Activated T-helper 2 cell treated with anti-CD3 and anti-CD28 coated beads, Interferon-gamma antibody, Interleukin-2, Interleukin-4, amounts not matched to agents 10 μg/mL and 5 μg/mL and 100 μg/mL, durations not matched to agents 14 hours and 24 hours and 36 hours (primary cell): ENCODE measurements at places on chromosomes 2 and 18.

DNA sequence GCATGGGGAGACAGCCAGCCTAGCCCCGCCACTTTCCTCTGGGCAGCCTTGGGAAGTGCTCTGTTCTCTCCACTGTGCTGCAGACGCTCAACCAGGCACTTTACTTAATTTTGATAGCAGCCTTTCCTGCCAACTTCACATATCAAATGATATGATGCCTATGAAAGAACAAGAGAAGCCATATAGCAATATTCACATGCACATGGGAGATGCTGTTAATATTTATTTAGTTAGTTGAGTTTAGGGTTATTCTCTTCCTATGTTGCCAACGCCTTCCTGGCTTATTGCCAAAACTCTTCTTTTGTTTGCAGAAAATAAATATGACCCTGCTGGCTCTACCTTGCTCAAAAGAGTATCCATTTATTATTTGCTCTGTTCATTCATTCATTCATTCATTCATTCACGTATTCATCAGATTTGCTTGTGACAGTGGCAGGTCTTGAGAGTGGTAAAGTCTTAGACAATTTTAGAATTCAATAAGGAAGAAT is 99.3 kb downstream of the GATA6 start:
- DNase-seq = no peak

DNA sequence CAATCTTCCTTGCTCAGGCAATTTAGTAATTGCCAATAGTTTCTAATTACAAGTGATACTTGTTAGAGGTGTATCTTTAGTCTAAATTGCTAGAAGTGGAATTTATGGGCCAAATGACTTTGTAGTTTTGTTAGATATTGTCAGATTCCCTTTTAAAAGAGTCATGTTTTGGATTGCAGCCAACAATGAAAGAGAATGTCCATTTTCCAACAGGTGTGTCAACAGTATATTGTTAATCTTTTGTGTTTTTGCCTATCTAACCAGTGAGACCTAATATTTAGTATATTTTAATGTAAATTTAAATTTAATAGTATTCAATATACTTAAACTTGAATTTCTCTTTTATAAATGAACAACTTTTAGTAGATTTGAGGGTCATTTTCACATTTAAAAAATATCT is 259.4 kb upstream of the ETAA1 start:
- DNase-seq = no peak

GRCh38 chr2:861655-862354 is 88.8 kb upstream of the SNTG2 start:
- no peak for DNase-seq

DNA sequence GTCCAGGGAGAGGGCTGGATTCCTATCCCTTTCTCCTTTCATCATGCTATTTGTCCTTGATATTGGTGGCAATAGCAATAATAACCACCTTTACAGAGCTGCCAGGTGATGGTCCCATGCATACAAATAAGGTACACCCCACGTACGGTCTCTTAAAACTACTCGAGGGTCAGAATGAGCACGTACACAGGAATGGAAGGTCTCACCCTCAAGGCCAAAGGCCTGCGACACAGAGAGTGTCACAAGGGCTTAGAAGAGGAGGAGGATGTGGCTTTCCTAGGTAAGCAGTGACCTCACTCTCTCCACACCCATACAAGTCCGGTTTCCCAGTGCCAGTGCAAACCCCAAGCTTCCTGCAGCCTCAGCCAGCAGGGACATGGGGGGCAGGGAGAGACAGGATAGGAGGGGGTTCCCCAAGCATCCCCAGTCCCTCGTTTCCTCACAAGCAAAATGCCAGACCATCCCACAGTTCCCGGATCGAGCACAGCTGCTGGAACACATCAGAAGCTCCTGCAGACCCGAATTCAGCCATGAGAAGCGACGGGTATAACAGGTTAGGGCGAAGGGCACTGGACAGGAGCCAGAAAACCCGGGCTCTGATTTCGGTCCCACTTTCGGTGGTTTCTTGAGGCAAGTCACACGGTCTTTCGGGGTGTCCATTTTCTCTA is 49.2 kb downstream of the PLB1 start:
- DNase-seq = peak; percentile 27

GRCh38 chr2:98580656-98581284 is 27.5 kb downstream of the COA5 start:
- DNase-seq = no peak

DNA sequence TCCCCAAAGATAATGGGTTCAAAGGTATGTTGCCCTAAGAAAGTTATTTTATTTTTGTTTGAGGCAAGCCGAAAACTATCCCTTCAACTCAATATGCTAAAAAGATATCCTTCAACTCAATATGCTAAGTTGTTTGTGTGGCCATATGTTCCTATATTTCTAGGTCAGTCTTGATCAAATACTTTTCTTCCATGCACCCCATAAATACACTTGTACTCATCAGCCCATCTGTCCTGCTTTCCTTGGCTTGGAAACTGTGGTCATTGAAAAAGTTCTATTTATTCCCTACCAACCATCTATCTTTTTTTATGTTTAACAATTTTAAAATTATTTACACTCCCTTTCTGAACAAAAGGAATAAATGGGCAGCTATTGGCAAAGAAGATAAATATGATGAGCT is 447.7 kb downstream of the NRXN1 start:
- no peak for DNase-seq
